ENCODE measurements at places on chromosomes 16 and 17.

GRCh38 chr17:43882761-43883415 lies 24.4 kb downstream of the MPP2 start:
- no peak for DNase-seq

- no peak for DNase-seq
Measured at GRCh38 chr17:83151056-83151441, 71.6 kb downstream of the METRNL start.

DNA sequence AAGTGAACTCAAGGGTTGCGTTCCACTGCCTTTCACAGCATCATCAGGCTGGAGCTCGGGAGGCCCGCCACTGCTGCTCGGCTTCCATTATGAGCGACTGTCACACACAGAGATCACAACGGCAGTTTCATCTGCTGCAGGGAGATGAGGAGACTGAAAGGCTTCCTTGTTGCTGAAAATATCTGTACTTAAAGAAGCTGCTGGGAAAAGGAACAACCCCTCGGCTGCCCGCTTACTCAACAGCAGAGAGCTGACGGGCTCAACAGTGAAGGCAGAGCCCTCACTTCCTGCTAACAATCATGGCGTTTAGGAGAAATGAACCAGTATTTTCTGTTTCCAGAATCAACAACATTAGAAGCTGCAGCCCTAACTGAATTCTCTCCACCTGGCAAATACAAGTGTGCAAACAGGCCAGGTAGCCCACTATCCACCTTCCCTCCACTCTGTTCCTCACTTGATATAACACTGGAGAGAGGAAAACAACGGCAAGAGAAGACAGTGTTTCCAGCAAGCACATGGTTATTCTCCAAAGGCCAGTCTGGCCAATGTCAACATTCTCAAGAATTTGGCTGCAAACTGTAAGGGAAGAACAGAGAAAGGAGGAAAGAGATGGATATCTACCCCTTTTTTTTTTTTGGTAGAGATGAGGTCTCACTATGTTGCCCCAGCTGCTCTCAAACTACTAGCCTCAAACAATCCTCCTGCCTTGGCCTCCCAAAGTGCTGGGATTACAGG lies 33.7 kb downstream of the MBTPS1 start:
- DNase-seq = no peak

- no peak for DNase-seq
Measured at GRCh38 chr17:57832314-57833178, 17.3 kb downstream of the MRPS23 start.

DNA sequence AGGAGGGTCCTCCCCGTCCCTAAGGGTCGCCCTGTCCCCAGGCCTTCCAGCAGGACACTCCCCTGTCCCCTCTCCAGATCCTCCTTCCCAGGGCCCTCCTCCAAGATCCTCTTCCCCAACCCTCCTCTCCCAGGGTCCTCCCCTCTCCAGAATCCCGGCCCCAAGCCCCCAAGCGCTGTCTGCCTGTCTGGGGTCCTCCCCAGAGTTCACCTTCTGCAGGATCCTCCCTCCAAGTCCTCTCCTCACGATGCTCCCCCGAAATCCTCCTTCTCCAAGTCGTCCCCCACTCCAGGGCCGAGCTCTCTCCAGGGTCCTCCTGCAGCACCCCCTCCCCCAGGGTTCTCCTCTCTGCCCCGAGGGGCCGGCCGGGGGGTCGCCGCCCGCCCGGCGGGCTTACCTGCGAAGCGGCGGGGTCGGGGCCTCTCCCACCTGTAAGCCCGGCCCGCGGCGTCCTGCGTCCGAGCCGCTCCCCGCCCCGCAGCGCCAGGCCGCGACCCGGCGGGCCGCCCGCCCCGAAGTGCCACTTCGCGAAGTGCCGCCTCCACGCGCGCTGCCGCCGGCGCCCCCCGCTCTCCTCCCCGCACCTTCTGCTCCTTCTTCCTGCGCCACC lies 678 bp upstream of the BAIAP2 start:
- DNase-seq = no peak

- no peak for DNase-seq
Measured at GRCh38 chr16:55443434-55444346, 35.3 kb upstream of the MMP2 start.

DNA sequence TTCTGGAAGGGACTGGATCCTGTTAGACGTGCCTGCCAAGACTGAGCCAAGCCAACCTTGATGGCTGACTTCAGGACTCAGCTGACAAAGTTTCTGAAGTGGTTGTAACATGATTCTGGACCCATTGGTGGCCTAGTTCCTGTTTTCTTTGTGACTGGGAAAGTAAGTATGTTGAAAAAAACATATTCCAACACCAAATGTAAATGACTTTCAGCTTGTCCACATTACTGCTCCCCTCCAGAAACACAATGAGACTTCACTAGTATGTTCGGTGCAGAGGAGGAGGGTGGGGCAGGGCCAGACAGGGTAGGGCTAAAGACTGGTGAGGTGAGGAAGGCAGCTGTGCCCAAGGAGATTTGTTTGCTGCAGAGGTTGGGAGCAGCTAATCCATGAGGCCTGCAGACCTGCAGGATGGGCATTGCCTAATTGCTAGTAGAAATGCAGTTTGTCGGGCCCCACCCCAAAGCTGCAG lies 26.4 kb downstream of the NMT1 start:
- peak; percentile 50 for DNase-seq

- no peak for DNase-seq
Measured at GRCh38 chr17:27954548-27955495, 61.7 kb upstream of the LYRM9 start.

DNA sequence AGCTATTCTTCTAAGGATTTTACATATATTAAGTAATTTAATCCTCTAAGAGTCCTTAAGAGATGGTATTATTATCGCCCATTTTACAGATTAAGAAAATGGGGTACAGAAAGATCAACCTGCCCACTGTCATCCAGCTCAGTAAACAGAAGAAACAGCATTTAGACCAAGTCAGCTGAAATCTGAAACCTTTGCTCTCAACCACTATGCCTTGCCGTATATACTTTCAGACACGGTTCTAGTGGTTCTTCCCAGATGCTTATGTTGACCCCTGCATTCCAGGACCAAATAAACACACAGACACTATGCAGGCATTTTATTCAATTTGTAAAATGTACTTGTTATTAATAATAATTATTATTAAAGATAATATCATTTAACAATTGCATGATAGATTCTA lies 854.8 kb downstream of the KCNJ2 start:
- DNase-seq = no peak

DNA sequence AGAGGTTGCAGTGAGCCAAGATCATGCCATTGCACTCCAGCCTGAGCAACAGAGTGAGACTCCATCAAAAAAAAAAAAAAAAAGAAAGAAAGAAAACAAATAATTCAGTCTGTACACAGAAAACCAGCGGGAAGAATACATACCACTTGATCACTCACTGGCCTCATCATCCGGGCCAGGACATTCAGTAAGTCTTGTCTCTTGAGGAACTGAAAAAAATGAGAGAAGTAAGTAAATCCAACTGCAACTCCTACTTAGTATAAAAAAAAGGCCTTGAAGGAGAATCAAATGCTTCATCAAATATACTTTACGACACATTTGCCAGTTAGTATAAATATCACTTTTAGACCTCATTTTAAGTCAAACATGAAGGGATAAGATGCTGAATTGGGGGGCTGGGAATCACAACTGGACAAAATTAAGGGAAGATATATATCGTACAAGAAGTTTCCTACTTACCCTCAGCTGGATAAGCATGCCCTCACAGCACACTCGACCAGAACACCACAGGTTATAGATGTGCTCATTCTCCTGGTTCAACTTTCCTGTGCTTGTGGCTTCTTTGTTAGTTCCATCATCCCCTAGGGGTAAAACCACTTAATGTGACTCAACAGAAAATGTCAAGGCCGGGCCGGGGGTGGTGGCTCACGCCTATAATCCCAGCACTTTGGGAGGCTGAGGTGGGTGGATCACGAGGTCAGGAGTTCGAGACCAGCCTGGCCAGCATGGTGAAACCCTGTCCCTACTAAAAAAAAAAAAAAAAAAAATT lies 12.4 kb downstream of the CCDC47 start:
- no peak for DNase-seq

- no peak for DNase-seq
Measured at GRCh38 chr16:28499854-28500253, 5.4 kb downstream of the APOBR start.

DNA sequence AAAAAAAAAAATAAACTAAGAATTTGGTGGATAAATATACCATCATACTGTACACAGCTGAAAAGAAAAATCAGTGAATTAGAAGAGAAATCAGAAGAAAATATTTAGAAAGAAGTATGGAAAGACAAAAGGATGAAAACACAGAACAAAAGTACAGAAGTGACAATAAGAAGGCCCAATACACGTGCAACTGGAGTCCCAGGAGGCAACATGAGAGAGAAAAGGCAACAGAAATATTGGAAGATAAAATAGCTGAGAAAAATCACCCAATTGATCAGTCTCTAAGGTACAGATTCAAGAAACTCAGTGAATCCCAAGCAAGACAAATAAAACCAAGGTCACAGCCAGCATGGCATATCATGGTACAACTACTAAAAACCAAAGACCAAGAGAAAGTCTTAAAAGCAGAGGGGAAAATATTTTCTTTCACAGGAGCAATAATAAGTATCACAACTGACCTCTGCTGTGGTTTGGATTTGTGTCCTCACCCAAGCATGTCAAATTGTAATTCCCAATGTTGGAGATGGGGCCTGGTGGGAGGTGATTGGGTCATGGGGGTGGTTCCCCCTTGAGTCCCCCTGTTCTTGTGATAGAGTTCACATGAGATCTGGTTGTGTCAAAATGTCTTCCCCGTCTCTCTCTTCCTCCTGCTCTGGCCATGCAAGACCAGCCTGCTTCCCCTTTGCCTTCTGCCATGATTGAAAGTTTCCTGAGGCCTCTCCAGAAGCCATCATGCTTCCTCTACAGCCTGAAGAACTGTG lies 20.2 kb upstream of the ENGASE start:
- no peak for DNase-seq

DNA sequence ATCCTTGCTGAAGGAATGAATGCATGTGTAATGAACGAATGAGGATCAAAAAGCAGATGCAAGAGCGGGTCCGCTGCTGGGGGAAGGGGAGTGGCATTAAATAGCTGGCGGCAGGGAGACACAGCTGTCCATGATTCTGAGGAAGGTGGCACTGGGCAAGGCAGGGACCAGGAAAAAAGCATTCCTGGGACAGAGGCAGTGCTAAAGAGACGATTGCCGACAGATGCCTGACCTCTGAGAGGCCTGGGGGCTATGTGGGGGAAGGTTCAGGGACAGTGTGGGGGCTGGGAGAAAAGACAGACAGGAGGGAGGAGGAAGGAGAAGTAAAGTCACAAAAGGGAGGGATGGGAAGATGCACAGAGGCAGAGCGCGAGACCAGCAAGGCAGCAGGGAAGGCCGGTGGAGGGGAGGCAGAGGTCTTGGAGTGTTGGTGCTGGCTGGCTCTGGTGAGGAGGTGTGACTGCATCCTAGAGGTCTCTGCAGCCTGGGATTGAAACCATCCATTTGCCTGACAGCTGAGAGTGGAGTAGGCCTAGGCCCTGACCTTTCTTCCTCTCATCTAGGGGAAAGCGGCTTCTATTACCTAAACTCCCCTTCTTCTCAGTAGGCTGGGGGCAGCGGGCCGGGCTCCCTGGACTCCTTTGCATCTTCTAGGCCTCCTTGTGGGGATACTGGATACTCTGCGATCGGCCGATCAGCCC lies 109.9 kb downstream of the SDK2 start:
- DNase-seq = no peak

GRCh38 chr16:12291989-12292759 lies 315.6 kb downstream of the SNX29 start:
- no peak for DNase-seq

DNA sequence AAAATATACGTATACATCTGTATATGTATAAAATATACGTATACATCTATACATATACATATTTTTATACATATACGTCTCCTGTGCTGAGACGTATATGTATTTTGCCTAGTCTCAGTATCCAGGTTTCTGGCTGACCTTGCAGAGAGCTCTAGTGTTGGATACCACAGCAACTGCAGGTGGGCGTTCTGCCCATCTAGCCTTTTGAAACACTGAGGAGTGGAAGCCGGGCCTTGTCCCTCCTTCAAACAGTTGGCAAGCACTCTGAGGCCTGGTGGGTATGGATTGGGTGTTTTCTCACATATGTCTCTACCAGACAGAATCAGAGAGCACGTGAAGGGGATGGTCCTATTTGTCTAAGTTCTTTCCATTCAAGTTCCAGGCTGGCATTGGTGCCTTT lies 39.4 kb upstream of the MRC2 start:
- DNase-seq = no peak

- DNase-seq = no peak
Measured at GRCh38 chr16:9275377-9275776, 183.9 kb downstream of the HAPSTR1 start.

- DNase-seq = no peak
Measured at GRCh38 chr16:55503726-55504550, 4.9 kb upstream of the LPCAT2 start.

- DNase-seq = peak; percentile 82
Measured at GRCh38 chr17:7557775-7558543, 591 bp upstream of the TNFSF13 start.

DNA sequence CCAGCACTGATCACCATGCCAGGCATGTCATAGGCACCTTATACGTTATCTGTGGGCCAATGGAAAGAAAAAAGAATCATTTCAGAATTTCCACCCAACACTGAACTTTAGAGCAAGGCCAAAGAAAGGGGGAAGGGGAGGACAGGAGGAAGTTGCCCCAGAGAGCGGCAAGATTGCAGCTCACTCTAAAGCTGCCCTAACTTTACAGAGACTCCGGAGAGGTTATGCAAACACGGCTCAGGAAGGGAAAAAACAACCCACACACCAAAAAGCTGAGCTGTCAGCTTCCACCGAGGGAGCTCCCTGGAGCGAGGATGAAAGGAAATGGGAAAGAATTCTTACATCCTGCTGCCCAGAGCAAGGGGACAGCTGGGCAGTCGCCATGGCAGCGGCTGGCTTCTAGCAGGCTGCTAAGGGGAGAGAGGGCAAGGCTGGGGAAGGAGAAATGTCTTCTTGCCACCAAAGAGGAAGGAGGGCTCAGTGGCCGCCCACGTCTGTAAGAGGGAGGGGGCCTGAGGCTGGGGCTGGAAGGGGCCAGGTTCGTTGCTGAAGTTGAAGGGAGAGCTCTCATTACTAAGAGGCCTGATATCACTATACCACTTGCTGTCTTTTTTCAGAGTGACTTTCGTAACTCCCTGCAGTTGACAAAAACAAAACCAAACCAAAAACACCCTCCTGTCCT lies 18.2 kb downstream of the COTL1 start:
- peak; percentile 91 for DNase-seq

GRCh38 chr16:58299757-58300349 lies 5.0 kb upstream of the PRSS54 start:
- DNase-seq = peak; percentile 11

- no peak for DNase-seq
Measured at GRCh38 chr16:80689487-80689886, 114.9 kb downstream of the CDYL2 start.

- DNase-seq = no peak
Measured at GRCh38 chr16:23416816-23417215, 36.2 kb downstream of the COG7 start.

- DNase-seq = no peak
Measured at GRCh38 chr17:77503293-77503655, 362.5 kb downstream of the SEC14L1 start.

GRCh38 chr16:18800775-18801144 lies 589 bp downstream of the ARL6IP1 start:
- DNase-seq = peak; percentile 21
